ENCODE measurements at places on chromosomes 1 and 21.

DNA sequence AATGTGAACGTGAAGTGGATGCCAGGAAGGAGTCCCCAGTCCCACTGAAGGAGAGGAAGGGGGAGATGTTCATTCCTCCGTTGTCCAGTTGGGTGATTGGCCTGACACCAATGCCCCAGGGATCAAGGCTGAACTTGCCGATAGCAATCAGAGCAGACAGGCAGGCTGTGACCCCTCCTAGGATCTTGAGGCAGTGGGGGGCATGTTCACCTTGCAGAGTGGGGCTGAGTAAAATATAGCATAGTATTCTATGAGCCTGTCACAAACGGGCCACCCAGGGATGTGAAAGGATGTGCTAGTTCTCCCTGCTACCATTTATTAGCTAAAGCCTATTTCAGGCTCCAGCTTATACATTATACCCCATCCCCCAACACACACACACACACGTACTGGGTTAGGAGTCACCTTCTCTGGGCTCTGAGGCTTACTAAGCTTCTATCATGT lies 80.7 kb upstream of the CD34 start:
- no peak for DNase-seq

GRCh38 chr21:45234965-45235364 lies 52.7 kb downstream of the POFUT2 start:
- DNase-seq, result no peak

- DNase-seq, result no peak
These were observed 24.3 kb downstream of the H3-3A start for GRCh38 chr1:226086776-226087175.

- no peak for DNase-seq
These were observed 13.2 kb downstream of the HMGB4 start for GRCh38 chr1:33876970-33877650.

DNA sequence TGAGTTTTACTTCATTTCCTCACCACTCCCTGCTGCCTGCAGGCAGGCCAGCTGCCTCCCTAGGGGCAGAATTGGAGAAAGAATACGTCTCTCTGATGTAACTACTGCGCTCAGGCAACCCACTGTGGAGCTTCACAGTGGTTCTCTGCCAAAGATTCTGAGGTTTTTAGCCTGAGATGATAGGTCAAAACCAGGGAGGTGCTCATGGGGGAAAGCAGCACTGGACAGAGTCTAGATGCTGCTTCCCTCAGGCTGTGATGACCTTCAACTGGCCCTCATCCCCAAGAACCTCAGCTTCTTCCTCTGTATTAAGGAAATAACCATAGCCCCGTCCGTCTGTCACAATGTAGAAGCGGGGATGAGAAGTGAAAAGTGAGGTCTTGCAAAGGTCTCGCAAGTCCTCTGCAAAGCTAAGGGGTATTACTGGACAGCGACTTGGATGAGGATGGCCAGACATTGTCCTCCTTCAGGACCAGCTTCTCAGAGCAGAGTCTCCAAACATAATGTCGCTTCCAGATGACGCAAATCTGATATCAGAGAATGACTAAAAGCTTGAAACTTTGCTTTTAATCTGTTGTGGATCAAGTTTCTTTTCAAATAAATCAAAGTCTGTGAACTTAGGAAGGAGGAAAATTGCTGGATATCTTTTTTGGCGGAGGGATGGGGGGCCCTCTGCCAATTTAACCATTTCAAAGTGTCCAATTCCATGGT lies 65.9 kb upstream of the ATP5PO start:
- DNase-seq, result no peak

DNA sequence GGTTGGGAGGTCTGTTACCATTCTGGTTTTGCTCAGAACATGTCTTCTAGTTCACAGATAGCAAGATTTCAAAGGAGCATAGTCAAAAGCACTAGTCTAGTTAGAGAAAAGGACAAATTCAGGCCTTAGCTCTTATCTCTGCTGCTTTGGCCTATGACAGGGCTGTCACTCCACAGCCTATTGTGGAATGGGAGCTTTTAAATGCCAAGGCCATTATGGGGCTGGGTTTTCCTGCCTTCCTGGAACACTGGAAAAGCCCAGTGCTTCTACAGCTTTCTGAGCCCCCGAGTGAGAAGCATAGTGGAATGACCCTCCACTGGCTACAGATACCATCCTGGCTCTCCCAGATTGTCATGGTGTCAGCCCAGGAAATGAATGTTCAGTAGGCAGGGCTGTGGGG lies 9.3 kb downstream of the MTFR1L start:
- DNase-seq, result no peak

GRCh38 chr1:14852291-14852690 lies 253.8 kb downstream of the KAZN start:
- DNase-seq, result no peak

DNA sequence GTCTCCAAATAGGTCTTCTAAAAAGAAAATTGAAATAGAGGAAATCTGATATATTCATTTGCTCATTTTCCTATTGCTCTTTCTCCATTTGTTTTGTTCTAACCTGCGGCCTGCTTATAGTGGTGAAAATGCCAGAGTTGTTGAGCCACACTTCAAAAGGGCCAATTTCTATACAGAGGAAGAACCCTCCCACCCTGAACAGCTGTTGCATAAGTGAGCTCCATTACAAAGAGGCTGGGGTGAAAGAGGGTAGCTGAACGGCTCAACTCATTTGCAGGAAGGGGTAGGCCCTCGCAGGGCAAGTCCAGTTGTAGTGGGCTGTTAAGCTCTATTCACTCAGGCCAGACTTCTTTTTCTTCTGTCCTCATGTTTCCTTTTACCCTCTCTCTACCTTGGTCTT lies 8.8 kb downstream of the ADCY10 start:
- DNase-seq, result no peak
